Psoas muscle (tissue), 8 donors: ENCODE measurements at places on chromosomes 11 and 22. TPM values are rescaled to one million over a fixed set of nuclear protein-coding genes. Genes with fewer than 3 reads are reported as not detected.

DNA sequence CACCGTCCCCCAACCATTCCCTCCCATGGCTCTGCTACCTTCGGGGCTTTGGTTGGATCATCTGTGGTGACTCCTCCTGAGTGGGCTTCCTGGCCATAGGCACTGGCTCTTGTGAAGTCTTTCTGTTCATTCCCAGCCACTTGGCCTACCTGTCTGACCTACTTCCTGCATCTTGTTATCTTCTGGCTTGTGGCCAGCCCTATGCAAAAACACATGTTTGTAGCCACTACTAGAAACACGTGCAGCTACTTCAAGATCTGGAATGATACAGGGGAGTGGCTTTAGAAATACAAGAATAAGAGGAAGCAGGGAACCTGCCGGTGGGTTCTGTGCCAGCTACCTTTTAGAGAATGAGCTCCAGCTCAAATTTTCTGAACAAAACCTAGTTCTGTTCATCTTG lies 20.9 kb downstream of the RCOR2 start:
- DNase-seq, result no peak

The SLC17A6 gene
- total RNA-seq, result not detected

GRCh38 chr11:60658409-60658808 lies 41.0 kb upstream of the MS4A8 start:
- DNase-seq, result no peak

DNA sequence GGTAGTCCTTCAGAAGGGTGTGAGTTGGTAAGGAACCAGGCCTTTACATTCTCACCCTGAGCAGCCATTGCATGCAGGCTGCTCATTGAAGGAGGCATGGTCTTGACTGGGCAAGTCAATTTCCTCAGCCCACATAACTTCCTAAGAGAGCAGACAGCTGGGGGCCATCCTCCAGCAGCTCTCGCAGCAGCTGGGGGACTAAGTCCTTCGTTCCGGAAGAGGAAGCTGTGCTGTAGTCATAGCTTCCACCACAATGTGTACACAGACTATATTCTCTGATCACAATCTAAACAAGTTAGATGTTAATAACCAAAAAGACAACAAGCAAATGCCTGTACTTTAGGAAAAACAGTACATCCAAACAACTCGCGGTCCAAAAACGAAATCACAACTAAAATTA lies 30.1 kb upstream of the MPPED1 start:
- DNase-seq, result no peak

- no peak for DNase-seq
Measured at GRCh38 chr11:28836285-28837081, 728.3 kb downstream of the METTL15 start.

DNA sequence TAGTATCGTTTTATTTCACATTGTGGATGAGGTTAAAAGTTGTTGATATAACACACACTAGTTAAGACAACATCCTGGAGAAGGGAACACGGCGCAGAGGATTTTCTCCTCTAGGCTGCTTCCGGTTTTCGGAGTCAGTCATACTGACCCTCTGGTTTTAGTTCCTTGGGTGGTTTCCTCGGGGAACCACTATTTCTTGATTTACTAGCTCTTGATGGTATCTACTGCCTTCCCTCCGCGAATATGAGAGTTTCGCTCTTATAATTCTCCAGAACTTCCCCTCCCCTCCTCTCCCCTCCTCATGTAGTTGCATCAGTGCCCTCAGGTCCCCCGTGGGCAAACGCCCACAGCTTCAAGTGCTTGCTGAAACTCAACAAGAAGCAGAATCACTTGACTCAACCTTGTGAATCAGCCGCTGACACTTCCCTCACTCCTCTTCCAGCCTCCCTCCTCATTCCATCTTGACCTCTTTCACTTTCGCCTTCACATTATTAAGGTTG lies 15.9 kb upstream of the APOBEC3A start:
- no peak for DNase-seq

DNA sequence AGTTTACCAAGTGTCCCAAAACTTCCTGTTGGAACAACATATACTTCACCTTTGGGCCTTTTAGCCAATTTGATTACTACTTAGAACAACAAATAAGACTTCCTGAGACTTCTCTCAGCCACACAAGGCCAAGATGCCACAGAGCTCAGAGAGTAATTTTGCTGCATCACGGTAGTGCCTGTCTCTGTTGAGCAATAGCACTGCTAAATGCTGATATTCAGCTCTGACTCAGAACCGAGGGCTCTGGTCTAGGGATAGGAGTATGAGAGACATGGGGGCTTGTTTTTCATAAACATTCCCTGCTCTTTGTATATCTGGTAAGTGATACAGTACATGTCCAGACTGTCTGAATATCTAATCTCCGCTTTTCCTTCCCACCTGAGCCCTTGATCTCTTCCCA lies 260.4 kb upstream of the ARHGAP20 start:
- DNase-seq, result no peak

- no peak for DNase-seq
Measured at GRCh38 chr11:84425673-84426072, 1139.5 kb upstream of the CCDC90B start.

The TH gene
- not detected for total RNA-seq
